HAP-1 (cell line): ENCODE measurements at places on chromosomes 5 and 9.

DNA sequence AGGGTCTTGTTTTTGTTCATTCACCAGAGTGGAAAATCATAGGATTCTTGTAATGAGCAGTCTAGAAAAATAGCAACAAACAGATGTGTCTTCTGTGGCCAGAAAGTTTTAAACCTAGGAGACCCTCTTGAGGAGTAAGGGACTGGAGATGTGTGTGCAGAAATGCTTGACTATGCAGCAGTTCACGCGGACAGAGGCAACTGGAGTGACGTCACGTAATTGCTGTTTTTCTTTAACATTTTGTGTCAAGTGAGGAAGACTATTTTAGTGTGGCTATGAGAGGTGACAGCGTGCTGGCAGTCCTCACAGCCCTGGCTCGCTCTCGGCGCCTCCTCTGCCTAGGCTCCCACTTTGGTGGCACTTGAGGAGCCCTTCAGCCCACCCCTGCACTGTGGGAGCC lies 163.1 kb upstream of the PTCH1 start:
- DNase-seq: no peak

DNA sequence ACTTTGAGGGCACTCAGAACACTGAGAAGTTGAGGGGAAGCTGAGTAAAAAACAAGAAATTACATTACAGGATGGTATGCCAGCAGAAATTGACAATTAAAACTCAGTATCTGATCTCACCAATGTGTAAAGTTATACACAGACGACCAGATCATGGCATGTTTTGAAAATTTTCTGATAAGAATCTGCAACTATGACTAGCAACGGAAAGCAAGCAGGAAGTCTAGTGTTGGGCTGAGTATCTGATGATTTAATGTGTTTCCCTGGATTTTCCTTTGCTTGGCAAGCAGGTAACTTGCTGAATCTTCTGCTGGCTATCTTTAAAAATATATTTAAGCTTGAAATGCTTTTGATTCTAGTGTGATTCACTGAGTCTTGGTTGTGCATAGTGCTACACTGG lies 5.2 kb upstream of the GCNT4 start:
- DNase-seq: no peak

DNA sequence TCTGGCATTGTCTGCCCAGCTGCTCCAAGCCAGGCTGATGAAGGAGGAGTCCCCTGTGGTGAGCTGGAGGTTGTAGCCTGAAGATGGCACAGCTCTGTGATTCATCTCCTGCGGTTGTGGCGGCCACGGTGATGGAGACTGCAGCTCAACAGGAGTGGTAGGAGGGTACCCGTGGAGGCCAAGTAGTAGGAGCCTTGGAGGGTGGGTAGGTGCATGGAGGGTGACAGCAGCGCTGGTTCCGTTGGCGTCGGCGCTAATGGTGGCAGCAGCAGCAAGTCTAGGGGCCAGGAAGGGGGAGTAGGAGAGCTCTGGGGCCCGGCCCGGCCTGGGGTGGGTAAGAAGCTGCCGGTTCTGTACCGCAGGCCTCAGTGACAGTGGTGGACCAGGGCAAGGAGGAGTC lies 22.4 kb upstream of the TRIM52 start:
- no peak for DNase-seq

- peak; percentile 34 for DNase-seq
Measured at GRCh38 chr9:94623253-94623652, 16.1 kb downstream of the FBP1 start.

- no peak for DNase-seq
Measured at GRCh38 chr9:93990448-93990847, 35.3 kb upstream of the BARX1 start.

DNA sequence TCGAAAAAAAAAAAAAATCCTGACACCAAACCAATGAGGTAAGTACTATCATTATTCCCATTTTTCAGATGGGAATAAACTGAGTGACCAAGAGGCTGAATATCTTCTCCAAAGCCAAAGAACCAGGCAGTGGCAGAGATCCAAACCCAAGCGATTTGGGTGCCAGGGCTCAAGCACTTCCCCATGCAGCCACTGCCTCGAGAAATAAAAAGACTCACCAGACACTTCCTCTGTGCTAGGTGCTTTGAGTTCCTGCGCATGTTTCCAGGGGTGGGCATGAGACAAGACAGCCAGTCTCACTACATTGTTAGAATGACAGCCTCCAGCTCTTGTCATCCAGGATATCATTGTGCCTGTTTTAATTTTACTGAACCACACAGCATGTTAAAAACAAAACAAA lies 2.3 kb upstream of the RPL26L1 start:
- no peak for DNase-seq

GRCh38 chr5:108639366-108639765 lies 108.3 kb upstream of the FER start:
- no peak for DNase-seq

GRCh38 chr5:38755181-38755580 lies 90.6 kb upstream of the OSMR start:
- no peak for DNase-seq

GRCh38 chr5:79130781-79131180 lies 19.2 kb downstream of the BHMT start:
- DNase-seq: no peak
